CD4-positive, alpha-beta T cell treated with Interleukin-1 beta for 1 hour (primary cell): ENCODE measurements at places on chromosomes 7 and 10.

- DNase-seq = no peak
Observed at GRCh38 chr7:55538538-55538937, 33.8 kb downstream of the VOPP1 start.

- DNase-seq = no peak
Observed at GRCh38 chr10:35794703-35795102, 152.6 kb upstream of the FZD8 start.

GRCh38 chr7:28853150-28853549 lies 105.0 kb downstream of the TRIL start:
- DNase-seq = no peak

GRCh38 chr7:37495574-37496184 lies 47.0 kb upstream of the ELMO1 start:
- DNase-seq = no peak

DNA sequence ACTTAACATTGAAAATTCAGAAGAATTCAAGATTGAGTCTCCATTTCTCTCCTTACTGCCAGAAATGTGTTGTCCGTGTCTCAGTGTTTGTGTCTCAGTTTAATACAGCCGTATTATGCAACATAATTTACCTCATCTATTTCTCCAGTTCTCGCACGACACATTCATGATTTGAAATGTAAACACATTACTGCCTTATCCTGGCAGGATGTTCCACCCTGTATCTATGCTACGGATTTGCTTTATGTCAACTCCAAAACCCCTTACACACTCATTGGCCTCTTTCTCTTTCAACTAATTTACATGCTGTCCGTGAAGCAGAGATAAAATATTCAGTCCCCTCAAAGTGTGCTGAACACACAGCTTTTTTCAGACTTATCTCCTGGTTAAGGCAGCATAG lies 653.7 kb upstream of the SEMA3D start:
- no peak for DNase-seq

DNA sequence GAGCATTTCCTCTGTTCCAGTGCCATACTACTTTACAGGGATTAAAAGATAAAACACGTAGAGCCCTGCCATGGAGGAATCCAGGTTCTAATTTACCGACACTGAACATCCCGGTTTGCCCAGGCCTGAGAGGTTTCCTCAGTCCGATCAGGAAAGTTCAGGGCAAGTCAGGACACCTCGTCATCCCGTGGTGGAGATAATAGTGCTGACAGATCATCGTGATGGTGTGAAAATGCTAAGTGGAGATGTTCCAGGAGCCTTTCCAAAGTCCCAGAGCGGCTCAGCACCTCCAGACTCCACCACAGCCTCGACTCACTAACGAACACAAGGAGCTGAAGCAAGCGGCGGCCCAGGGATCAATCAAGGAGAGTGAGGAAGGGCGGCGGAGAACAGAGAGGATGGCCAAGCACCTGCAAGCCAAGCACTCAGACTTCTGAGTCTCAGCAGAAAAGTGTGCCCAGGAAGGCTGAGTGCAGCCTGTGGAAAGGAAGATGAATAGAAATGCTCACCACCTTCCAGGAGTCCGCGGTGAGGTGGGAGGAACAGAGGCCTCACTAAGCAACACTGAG lies 103.7 kb upstream of the VWC2 start:
- DNase-seq = no peak

DNA sequence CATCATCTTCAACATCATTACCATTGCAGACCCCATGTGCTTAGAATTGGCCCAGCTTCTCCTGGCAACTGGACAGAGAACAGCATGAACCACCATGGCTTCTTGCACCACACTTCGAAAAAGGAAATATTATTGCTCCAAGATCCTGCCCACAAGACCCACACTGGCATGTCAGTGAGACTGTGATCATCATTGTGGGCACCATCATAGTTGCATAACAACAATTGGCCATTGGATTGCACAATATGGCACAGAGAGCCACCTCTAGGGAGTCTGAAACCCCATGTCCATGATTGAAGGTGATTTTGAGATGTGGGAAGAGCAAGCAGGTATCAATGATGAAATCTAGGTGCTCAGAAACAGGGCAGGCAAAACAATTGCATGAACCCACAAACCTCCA lies 918.9 kb downstream of the GRID1 start:
- DNase-seq = no peak

GRCh38 chr10:27743012-27743876 lies 2.4 kb downstream of the MKX start:
- no peak for DNase-seq

DNA sequence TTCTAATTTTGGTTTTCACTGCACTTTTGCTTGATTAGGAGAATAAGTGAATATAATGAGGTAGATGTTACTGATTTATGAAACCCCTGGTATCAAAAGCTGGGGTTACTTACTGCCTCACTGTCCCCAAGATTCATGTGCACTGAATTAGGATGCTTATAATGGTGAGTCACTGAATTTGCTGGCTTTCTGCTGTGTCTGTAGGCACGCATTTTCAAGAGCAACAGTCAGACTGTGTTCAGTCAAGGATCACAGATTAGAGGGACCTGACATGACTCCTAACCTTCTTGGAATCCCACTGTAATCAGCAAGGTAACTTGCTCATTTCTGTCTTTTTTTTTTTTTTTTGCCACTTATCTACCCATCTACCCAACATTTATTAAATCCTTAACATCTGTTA lies 59.7 kb downstream of the GPR85 start:
- DNase-seq = no peak

DNA sequence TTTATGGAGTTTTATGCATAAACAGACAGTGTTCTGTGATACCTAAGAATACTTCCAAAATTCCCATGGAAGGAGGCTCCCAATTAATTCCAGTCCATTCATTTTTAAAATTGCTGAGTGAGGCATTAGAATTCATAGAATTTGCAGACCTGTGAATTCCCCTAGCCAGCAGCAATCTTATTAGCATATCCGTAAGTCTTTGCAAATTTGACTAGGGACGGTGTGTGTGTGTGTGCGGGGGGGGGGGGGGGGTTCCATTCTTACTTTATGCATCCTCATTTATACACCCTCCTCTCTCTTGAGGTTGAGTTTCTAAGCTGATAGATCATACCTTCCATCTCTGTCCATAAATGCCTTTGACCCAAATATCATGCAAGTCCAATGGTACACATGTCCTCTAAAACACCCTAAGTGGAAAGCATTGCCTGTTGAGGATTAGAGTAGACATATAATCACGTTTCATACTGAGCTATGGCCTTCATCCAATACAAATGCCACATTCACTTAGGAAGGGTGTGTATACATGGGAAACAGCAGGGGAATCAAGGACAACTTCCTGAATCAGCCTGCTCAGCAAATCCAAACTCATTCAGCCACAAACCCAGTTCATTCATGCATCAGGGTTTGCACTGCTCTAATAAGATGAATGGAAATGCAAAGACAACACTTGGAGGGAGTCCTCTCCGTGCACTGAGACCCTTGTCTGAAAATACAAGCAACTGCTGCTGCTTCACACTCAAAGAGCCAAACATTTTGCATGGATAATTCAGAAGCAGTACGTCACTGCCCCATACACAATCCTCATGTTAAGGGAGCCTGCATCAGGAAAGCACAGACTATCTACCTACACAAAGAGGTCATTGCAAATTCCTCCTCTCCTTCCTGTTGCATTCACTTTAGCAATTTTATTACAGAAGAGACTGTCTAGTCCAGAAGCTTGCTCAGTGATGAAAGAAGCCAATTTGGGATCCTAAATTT lies 350.8 kb downstream of the KCNMA1 start:
- DNase-seq = no peak

DNA sequence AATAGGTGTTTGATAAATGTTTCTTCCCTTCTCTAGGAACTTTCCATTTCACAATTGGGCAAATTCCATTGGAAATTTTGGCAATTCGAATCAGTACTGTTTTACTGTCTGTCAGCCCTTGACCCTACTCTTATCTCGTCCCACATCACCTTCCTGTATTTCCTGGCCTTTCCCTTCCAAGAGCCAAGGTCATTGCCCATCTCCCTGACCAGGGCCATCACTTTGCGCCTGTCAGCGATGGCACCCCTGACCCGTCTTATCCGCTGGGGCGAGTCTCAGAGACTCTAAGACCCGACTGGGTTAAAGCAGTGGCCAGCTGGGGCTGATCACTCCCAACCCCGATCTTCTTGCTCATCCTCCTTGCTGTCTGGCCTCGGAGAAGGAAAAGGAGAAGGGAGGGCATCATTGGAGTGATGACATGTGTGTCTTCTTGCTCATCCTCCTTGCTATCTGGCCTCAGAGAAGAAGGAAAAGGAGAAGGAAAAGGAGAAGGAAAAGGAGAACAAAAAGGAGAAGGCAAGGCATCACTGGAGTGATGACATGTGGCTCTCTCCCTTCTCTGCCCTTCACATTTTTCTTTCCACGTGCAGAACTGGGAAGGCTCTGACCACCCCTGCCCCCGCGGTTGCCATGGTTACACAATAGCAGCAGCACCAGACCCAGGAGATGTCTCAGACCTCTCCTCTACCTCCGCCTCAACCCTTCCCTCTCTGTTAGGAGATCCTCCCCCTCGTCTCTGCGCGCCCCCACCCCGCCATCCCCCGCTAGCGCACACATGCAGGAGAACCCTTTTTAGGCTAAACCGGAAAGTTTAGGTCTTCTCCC lies 2.0 kb downstream of the SEMA3D start:
- no peak for DNase-seq

DNA sequence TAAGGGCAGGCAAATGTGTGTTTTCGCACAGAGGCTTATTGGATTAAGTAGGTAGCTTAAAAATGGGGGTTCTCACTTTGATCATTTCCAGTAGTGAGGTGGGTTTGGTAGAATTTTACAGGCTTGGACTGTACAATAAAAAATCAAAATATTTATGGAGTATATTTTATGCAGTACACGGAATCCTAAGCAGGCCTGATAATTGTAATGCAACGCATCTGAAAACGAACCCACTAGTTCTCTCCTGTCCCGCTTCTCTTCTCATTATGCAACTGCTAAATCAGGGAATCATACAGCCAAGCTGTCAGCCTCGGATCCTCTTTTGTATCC lies 377 bp upstream of the POLR1F start:
- DNase-seq = no peak

- DNase-seq = no peak
Observed at GRCh38 chr7:131795400-131795799, 239.0 kb upstream of the PODXL start.

DNA sequence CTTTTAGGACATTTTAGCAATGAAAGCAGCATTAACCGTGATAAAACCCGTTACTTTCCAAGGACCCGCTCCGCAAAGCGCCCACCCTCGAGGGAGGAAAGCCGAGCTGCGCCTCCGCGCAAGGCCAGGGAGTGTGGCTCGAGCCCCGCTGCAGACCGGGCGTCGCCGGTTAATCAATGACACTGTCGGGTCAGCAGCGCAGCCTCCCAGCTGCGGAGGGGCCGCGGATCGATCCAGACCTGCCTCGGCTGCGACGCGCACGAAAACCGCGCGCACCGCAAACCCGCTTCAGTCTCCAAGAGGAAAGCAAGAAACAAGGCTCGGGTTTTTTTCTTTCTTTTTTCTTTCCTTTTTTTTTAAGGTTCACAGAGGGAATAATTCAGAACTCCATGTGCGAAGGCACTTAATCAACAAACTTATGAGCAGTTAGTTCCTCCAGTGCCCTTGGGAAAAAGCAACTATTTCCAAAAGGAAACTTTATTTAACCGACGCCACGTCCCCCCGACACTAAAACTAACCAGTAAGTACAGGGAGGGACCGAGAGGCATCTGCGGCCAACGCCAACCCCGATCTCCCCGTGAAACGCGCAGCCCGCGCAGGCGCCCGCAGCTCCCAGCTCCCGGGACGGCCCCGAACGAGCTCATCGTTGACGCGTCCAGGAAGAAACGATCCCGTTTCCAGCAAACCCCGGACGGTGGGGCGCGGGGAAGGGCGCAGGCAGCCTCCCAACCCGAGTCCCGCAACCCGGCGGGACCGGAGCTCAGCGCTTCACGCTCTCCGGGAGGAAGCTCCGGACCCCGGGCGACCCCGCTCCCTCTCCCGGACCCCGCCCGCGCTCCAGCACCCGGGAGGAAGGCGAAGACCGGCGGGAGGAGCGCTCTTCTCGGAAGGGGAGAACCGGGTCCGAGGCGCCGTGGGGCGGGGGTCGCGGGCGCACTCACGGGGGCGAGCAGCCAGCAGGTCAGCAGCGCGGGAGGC lies 598 bp downstream of the VIPR2 start:
- no peak for DNase-seq

DNA sequence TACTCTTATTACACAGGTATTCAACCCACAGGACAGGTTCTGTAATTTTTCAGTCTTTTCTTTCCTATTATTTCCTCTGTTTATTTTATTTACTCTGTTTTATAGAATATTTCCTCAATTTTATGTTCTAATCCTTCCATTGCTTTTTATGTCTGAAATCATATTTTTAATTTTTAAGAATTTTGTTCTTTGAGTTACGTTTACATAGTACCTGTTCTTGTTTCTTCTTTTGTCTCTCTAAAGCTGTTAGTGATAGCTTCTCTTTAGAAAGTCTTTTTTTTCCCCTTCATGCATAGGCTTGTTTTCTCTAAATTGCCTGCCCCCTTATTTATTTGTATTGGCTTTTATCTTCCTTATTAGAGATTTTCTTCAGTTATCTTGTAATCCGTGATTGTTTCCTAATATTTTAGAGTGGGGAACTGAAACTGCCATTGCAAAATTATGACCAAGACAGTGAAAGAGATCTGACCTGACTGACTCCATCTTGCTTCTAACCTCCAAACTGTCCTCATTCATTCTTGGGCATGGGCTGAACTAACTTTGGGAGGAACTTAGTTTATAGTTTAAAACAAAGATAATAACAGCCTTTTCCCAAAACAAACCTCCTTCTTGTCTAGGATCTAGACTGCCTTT lies 187.6 kb downstream of the PFKFB3 start:
- no peak for DNase-seq

DNA sequence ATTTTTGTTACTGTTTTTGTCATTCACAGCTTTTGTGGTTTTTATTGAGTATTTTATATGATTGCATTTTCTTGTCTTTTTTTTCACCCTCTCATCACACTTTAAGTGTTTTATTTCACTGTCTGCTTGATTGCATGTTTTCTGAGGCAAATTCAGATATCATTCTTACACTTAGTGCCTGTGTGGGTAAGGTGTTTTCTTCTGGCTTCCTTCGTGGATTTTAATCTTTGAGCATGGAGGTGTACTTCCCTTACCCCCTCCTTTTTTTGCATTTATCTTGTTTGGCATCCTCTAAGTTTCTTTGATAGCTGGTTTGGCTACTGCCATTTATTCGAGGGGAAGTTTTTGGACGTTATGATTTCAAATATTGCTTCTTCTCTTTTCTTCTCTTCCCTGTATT lies 127.9 kb downstream of the MLLT10 start:
- DNase-seq = no peak

DNA sequence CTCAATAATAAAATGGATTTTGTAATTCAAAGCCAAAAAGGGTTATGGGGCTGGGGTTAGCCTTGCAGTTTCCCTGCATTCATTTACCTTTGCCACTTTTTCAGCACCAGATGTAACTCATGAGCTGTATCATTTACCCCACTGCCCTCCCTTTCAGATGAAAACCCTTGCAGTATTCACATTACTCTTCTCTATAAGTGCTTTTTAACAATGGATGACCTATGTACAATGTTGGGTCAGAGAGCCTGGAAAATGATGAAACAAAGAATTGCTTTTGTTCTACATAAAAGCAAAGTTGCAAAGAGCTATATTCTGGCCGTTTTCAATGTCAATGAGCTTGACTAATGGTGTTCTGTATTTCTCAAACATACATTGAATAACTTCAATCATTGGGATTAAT lies 189.7 kb downstream of the TMEM26 start:
- no peak for DNase-seq
